ENCODE measurements at places on chromosomes 11 and 22. TPM values are rescaled to one million over a fixed set of nuclear protein-coding genes. Genes with fewer than 3 reads are reported as not detected.

DNA sequence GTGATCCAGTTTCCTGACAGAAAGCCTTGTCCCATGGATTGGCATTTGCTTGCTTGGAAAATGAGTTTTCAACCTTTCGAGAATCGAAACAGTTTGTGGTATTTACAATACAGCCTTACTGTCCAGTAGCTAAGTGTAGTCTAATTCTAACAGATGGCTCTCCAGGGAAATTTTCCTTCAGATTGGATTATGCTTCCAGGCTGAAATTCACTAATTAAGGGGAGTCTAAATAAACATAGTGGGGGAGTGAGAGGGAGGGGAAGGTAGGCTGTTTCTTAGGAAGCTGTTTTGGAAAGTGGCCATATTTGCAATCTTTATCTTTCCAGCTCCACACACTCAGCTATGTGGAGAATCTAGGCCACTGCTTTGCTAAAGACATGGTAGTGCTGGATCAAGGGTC is 81.3 kb downstream of the SYT9 start:
- H3K4me1 ChIP-seq: no peaks in the 10 kb centered on the region
- H3K4me3 ChIP-seq: no peak overlapping the region
- H3K36me3 ChIP-seq: no peaks in the 10 kb centered on the region
- H3K27ac ChIP-seq: no peak overlapping the region
- no peak for DNase-seq
- no peaks in the 10 kb centered on the region for H3K27me3 ChIP-seq

DNA sequence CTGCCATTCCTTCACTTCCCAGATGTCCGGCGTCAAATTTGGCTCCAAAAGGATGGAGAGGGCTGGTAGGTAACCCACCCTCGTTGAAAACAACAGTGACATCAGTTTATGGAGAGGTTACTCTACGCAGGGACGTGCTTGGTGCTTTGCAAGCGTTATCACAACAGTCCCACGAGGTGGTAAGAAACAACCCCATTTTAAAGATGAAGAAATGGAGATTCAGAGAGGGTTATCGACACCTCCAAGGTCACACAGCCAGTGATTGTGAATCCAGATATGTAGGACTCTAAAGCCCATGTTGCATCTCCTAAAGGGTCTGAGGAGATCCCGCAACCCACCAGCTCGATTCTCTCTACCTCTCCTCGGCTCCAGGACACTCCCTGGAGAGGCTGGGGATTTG is 773 bp downstream of the MIAT start:
- no peak overlapping the region for H3K4me3 ChIP-seq
- no peak for DNase-seq
- no peaks in the 10 kb centered on the region for H3K27me3 ChIP-seq
- no peak overlapping the region for H3K27ac ChIP-seq
- no peaks in the 10 kb centered on the region for H3K4me1 ChIP-seq

GRCh38 chr11:1226986-1227550 is 4.2 kb downstream of the MUC5B start:
- no peaks in the 10 kb centered on the region for H3K4me1 ChIP-seq
- peaks cover 3% of the 10 kb centered on the region for H3K27me3 ChIP-seq
- no peak for DNase-seq
- no peaks in the 10 kb centered on the region for H3K36me3 ChIP-seq
- no peak overlapping the region for H3K4me3 ChIP-seq
- no peak overlapping the region for H3K27ac ChIP-seq

DNA sequence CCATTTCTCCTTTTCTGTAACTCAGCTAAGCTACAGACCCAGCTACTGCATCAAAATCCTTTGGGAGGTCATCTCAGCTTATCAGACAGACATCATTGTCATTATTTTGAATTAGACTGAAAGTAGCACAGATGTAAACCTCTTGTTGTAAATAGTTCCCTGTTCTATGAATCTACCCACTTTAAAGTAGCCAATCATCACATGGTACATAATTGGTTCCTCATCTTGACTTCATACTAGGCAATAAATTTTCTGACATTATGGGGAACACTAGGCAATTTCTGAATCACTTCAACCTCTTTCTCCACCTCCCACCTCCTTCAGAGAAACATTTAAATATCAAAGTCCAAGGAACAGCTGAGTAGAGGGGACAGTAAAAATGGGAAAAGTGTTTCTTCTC is 47.9 kb downstream of the MPPED2 start:
- H3K36me3 ChIP-seq: no peaks in the 10 kb centered on the region
- H3K27ac ChIP-seq: no peak overlapping the region
- no peak for DNase-seq
- H3K4me1 ChIP-seq: no peaks in the 10 kb centered on the region
- no peaks in the 10 kb centered on the region for H3K27me3 ChIP-seq

- no peaks in the 10 kb centered on the region for H3K27me3 ChIP-seq
- DNase-seq: no peak
- H3K4me3 ChIP-seq: no peak overlapping the region
- H3K36me3 ChIP-seq: no peaks in the 10 kb centered on the region
- H3K4me1 ChIP-seq: no peaks in the 10 kb centered on the region
These were observed 197.4 kb downstream of the TRIM29 start for GRCh38 chr11:119940401-119940976.

GRCh38 chr22:47333625-47334024 is 571.2 kb downstream of the TBC1D22A start:
- no peak overlapping the region for H3K27ac ChIP-seq
- H3K4me1 ChIP-seq: peaks cover 6% of the 10 kb centered on the region
- no peaks in the 10 kb centered on the region for H3K27me3 ChIP-seq

The IGLL1 gene
- total RNA-seq: not detected
